A549 (cell line): ENCODE measurements at places on chromosomes 7 and 10.
A peak's percentile ranks its signal among the peaks of the same experiment; 100 is the strongest.

GRCh38 chr7:141649865-141650634, 51.9 kb downstream of the DENND11 start:
- DNase-seq = peak; percentile 80

- DNase-seq = no peak
Observed at GRCh38 chr7:70189776-70190175, 591.5 kb downstream of the AUTS2 start.

DNA sequence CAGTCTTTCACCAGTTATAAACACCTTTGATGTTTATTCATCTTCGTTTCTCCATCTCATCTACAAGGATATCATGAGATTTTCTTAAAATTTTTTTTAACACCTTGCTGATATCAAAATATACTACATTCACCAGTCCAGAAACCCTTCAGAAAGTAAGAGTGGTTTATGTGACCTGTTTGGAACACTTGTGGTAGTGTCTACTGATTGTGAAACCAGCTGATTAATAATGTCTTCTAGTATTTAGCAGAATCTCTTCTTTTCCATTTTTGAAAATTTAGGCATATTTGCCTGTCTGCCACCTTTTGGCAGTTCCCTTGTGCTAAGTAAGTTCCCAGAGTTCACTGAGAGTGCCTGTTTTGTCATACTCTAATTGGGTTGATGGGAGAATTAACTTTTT, 18.5 kb downstream of the DLD start:
- no peak for DNase-seq

- no peak for DNase-seq
Observed at GRCh38 chr10:87843714-87844113, 19.6 kb downstream of the KLLN start.

GRCh38 chr10:12849319-12850181, 152.0 kb downstream of the CCDC3 start:
- no peak for DNase-seq

DNA sequence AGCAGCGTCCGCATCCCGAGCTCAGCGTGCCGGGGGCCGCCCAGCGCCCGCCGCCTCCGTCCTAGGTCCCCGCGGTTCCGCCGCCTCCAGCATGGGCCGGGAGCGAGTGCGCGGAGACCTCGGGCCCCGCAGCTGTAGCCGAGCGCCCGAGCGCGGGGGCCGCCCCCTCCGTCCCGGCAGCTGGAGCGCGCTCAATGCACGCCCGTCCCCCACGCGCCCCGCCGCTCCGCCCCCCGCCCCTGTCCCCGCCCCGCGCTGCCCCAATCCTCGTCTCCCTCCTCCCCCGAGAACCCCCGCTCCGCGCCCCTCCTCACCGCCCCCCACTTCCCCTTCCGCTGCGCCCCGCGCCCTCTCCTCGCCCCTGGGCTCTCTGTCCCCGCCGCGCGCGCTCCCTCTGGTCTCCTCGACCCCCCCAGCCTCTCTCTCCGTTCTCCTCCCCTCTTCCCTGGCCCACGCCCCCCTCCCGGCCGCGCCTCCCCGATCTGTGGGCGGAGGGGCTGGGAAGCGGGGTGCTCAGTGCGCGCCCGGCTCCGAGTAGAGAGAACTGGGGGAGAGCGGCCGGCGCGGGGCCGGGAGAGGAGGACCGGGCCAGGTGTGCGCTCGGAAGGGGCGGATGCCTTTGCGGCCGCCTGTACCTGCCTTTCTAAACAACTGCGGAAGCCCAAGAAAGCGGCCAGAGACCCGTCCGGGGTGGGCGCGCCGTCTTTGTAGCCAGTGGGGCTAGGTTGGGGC, at the start of gene VIPR2:
Gene VIPR2 (minus strand): TSS at position 110 of the 732 bp plus-strand sequence. CDS start 96 bp downstream, at position 14.
- DNase-seq = no peak

GRCh38 chr7:83053965-83054364, 108.7 kb downstream of the PCLO start:
- no peak for DNase-seq

DNA sequence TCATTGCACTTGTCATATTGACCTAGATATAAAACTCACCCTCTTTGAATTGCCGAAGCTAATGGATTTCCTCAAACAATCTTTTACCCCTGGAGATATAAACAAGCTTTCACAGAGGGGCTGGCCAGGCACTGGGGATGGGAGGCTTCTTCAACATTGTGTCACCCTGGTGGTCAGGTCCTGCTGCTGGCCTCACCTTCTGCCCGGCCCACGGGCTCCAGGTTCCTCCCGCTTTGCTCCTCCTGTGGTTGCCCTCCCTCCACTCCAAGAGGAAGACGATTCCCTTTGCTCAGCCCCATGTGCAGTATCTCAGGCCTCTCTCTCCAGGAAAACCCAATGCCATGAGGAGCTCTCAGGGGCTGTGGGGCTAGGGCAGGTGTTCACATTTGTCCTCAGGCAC, 118.1 kb upstream of the ADCY1 start:
- DNase-seq = no peak

DNA sequence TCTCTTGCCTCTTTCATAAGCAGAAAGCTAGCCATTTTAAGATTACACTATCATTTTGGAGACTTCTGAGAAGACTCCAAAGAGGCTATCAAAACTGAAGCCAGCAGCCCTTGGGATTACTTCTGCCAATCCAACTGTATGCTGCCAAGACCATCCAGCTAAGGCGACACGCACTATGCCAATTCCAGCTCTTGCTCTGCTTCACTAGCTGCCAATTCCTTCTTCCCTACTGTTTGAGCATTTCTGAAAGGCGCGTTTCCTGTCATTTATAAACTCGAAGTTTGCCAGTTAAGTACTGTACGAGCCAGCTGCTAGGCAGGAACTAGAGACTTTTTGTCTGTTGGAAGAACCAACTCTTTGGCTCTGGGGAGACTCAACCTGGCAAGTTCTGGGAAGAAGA, 36.5 kb downstream of the MALSU1 start:
- no peak for DNase-seq

DNA sequence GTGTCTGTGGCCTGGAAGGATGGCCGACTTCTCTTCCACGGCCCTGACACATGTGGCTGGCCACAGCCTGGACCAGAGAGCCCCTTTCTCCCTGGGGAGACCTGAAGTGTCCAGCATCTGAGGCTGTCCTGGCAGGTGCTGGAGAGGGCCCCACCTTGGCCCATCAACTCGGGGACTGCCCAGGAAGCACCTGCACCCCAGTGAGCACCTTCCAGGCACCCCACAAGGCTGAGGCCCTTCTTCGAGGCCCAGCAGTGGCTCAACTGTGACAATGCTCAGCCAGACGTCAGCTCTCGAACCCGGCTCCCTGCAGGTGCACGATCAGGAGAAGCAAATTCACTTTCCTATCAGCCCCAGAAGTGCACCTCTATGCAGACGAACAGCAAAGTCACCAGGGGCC, 24.3 kb downstream of the RGS10 start:
- DNase-seq = no peak

DNA sequence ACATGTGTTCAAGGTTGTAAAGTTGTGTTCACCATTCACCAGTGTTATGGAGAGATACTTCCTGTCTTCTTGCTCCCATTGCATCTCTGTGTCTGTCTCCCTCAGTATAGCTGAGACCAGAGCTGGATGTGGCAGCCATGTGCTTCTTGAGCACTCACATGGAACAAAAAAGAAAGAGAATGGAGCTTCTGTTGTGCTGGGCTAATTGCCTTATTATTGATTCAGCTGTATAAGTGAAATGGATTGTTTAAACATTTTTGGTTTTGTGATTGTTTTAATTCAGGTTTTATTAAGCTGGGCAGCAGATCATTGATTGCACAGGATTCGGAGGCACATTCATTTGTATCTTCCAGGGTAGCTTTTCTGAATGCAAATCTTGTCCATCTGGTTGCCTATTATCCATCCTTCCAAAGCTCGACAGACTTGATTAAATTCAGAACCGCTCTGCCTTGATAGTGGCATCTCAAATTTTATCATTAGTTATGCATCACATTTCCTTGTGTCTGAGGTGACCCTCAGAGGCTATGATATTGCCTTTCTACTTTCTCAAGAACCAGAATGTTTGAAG, 119.9 kb downstream of the CCNY start:
- no peak for DNase-seq

DNA sequence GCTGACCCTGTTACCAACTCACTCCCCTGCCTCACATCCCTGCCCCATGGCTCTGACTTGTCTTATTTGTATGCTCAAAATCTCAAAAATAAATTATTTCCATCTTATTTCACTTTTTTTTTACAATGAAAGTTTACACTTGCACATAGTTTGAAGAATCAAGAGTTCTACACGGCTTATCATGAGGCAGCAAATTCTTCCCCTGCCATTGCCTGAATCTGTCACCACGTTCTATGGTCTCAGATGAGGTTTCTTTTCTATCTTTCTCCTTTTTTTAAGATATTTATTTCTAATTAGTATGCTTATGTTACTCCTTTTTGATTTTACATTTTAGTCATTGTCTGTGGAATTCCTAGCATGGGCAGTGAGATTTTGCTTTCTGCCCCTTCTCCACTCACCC, 28.4 kb downstream of the ARHGAP22 start:
- no peak for DNase-seq

DNA sequence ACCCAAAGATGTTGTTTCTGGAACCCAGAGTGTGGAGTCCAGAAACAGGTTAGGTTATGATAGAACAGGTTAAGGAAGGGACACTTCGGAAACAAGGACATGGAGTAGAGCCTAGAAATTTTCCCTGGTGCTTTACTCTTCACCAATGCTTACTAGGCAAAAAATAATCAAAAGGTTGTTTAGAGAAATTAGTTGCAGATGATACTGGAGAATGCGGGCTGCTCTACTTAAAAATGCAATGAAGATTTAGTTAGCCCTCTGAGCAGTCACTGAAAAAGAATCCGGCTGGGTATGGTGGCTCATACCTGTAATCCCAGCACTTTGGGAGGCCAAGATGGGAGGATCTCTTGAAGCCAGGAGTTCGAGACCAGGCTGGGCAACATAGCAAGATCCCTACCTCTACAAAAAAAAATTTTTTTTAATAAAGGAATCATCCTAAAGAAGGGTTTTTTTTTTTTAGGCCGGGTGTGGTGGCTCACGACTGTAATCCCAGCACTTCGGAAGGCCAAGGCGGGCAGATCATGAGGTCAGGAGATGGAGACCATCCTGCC, 3.3 kb upstream of the UBE2H start:
- no peak for DNase-seq

- no peak for DNase-seq
Observed at GRCh38 chr10:127385066-127385465, 164.0 kb upstream of the NPS start.

DNA sequence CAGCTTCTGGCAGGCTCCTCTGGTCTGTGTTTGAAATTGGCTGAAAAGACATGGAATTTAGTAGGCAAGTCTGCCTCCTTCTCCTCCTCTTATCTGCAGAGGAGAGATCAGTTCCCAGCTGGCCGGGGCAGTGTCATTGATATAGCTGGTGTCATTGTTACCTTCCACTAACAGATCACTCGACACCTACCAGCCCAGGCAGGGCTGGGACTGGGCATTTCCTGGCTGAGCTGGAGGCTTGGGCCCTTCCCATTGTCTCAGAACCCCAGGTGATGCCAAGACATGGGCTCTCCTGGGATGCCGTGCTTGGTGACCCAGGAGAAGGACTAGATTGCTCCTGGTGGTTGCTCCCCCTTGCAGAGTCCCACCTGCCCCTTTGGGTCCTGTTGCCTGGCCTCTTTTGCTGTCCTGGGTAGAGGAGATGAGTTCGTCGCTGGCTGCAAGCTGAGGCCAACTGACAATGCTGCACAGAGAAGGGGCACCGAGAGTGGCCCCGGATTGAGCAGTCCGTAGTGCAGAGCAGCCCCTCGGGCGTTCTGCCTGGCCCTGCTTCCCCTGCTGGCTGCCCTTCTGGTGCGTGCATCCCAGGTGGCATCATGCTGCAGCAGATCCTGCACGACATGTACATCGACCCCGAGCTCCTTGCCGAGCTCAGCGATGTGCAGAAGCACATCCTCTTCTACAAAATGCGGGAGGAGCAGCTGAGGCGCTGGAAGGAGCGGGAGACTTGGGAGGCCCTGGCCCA, at the start of gene SH2D4B:
Gene SH2D4B (plus strand): TSS at position 167 of the 745 bp plus-strand sequence. CDS start 430 bp downstream, at position 597.
- no peak for DNase-seq

GRCh38 chr7:12281038-12281437, 69.9 kb downstream of the TMEM106B start:
- DNase-seq = peak; percentile 5

GRCh38 chr7:156895024-156895780, 2.2 kb upstream of the LMBR1 start:
- DNase-seq = no peak

- no peak for DNase-seq
Observed at GRCh38 chr10:18164748-18165361, 24.6 kb downstream of the CACNB2 start.

DNA sequence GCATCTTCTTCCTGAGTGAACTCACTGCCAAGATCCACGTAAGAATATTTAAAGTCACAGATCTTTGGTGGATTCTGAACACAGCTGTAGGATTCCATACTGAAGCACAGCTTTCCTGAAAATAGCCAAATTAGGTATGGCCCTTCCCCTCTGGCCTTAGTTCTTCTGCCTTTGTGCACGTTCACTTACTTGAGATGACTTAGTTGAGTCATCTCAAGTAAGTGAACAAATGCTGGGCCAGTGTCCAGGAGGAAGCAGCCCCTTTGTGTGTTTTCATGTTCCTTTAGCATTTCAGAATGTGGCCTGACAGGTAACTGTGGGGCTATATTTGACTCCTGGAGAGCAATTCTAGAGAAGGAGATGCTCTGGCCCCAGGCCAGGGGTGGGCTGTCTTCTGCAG, 51.5 kb downstream of the CCNY start:
- peak; percentile 37 for DNase-seq

DNA sequence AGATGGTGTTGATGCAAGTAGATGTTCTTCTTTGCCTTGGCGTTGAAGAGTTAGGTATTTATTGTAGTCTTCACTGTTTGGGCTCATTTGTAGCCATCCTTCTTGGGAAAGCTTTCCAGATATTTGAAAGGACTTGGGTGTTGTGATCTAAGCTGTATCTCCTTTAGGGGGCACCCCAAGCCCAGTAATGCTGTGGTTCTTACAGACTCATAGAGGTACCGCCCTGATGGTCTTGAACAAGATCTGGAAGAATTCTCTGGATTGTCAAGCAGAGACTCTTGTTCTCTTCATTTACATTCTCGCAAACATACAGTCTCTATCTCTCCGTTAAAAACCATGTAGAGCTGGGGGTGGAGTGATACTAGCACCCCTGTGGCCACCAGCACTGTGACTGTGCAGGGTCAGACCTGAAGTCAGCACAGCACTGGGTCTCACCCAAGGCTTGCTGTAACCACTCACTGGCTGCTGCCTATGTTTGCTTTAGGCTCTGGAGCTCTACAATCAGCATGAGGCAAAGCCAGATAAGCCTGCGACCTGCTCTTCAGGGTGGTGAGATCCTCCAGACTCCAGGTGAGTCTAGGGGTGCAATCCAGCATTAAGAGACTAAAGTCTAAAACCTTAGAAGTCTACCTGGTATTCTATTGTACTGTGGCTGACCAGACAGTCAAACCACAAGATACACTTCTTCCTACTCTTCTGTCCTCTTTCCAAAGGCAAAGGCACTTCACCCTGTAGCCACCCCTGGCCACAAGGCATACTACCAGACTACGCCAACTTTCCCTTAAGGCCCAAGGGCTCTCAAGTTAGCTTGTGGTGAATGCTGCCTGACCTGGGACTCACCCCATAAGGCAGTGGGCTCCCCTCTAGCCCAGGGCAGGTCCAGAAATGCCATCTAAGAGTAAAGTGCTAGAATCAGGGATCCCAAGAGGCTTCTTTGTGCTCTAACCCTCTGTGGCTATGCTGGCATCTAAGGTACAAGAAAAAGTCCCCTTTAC, 209.7 kb upstream of the TMEM196 start:
- no peak for DNase-seq
